ENCODE measurements at places on chromosomes 13 and 19.

DNA sequence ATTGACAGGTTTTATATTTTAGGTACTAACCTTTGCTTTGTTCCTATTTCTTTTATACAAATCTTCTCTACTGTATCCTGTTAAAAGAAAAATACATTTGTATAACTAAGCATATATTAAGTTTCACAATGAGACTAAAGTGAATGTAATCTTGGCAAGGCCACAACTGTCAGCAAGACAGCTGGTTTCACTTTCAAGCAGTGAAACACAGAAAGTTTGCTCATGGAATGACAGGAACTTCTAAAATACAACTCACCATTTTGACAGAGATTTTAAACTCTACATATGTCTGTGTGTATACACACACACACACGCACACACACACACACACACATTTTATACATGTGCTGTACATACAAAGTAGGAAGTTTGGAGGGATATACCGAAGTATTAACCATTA lies 53.3 kb downstream of the PARP4 start:
- peak; percentile 62 for DNase-seq

DNA sequence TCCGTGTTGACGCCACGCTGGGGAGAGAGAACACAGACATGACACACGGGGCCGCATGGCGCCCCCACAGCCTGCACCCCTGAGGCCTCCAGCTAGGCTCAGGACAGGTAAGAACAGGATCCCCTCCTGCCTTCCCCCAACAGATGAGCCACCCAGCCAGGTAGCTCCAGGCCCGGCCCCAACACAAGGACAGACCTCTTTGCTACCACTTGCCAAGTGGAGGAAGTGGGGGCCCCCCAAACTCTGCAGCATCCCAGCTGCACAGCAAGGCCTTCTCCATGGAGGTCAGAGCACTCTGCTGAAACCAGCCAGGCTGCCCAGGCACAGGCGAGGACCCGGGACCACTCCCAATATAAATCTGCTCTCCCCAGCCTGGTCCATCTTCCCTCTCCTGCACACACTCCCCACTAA lies 31.5 kb downstream of the PEPD start:
- DNase-seq: no peak

- DNase-seq: no peak
These were observed 104.4 kb downstream of the LHFPL6 start for GRCh38 chr13:39498471-39499114.

GRCh38 chr13:38223089-38223488 lies 126.6 kb upstream of the UFM1 start:
- peak; percentile 9 for DNase-seq

GRCh38 chr13:33193428-33193974 lies 92.1 kb downstream of the STARD13 start:
- no peak for DNase-seq

DNA sequence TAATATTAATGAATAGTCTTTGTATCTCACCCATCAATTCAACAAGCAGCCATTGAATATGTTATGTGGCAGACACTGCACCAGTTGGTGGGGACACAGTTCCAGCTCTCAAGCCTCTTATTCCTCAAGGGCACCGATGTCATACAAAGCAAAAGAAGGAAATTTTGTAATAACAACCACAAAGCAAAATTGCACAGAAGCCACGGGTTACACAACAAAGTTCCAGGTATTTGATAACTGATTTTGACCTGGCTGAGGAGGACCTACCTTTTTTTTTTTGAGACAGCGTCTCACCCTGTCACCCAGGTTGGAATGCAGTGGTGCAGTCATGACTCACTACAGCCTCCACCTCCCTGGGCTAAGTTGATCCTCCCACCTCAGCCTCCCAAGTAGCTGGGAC lies 266.7 kb downstream of the FOXO1 start:
- DNase-seq: no peak

DNA sequence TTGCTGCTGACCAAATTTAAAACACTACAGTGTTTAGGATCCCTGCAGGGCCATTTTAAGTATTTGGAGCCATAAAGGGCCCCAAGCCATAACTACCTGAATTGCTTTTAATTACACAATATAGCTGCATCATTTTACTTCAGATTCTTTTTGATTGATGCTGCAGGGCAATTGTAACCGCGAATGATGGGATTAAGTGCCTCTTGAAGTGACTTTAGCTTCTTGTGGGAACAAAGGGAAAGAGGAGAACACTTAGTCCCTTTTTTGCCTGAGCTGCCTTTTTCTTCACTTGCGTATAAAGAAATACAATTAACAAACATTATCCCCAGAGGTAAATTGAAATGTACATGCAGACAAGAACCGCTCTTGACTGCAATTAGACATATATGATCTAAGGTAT lies 228.5 kb downstream of the ZIC5 start:
- DNase-seq: no peak

DNA sequence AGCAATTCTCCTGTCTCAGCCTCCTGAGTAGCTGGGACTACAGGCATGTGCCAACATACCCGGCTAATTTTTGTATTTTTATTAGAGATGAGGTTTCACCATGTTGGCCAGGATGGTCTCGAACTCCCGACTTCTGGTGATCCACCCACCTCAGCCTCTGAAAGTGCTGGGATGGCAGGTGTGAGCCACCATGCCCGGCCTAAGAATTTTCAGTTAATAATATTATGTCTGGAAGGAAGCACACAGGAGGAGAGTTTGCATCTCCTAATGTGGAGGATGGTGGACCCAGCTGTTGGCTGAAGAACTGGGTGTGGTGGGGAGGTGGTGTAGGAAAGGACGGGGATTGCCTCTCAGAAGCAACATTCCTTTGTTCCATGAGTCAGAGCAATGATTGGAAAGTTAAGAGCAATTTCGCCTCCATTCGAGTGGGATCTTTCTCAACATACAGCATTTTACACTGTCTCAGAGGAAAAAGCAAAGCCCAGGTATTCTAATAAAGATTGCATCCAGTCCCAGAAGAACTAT lies 11.9 kb downstream of the PDCD2L start:
- no peak for DNase-seq

DNA sequence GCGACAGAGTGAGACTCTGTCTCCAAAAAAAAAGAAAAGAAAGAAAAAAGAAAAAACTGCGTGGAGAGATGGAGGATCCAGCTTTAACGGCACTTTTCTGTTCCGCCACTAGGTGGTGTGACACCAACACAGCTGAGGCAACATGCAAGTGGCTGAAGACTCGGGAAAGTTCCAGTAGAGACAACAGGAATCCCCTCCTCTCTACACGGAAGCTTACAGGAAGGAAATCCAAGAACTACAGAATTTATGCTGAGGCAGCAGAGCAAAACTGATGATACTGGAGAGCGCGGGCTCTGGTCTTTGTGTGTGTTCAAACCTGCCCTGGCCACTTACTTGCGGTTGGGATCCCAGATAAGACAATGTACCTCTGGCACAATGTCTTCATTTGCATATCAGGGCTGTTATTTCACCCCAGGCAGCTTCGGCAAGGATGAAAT lies 9.9 kb downstream of the RANBP3 start:
- no peak for DNase-seq

DNA sequence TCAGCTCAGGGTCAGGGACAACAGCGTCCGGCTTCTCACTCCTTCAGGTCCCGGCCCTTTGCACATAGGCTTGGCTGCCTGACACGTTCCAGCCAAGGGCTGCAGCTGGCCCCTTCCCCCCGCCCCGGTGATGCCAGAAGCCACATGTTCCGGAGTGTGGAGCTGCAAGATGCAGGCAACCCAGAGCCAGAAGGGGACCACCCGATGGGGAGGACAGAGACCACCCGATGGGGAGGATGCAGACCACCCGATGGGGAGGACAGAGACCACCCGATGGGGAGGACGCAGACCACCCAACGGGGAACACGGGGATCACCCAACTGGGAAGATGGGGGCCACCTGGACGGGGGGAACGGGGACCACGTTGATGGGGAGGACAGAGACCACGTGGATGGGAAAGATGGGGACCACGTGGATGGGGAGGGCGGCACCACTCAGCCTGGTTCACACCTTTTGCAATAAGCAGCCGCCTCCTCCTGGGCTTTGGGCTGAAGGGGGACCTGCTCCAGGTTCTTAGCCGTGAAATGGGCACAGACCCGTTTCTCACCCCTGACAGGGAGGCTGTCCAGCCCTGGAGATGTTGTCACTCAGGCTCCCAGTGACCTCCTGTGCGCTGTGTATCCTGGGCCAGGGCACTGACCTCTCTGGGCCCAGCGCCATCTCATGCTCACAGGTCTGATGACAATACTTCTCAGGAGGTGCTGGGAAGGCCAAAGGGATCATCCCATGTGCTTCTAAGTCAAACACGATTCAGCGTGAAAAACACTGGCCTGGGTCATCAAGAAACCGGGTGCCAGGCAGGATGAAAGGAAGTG lies 34.5 kb downstream of the C13orf46 start:
- no peak for DNase-seq

GRCh38 chr13:76764429-76764828 lies 121.8 kb downstream of the KCTD12 start:
- no peak for DNase-seq
